NCI-H1694 treated with DMSO at 0.1 percent for 48 hours (cell line): ENCODE measurements at places on chromosomes 1 and 21.

DNA sequence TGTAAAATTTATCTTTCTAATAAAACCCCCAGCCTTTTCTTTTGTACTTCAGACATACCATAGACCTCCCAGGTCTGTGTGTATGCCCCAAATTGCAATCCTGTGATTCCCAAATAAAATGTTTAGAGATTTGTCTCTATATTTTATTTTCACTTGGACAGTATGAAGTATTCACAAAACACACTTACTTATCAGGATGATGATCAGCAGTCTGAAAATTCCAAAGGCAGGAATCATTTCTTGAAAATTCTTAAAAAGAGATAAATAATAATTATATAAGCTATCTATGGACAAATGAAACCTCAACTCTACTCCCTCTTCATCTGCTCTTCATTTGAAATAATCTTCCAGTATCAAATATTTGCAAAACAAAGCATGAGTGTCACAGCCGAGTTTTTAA is 11.6 kb upstream of the GJA9 start:
- DNase-seq = no peak

- no peak for DNase-seq
Observed at GRCh38 chr1:41805771-41806471, 112.8 kb downstream of the HIVEP3 start.

DNA sequence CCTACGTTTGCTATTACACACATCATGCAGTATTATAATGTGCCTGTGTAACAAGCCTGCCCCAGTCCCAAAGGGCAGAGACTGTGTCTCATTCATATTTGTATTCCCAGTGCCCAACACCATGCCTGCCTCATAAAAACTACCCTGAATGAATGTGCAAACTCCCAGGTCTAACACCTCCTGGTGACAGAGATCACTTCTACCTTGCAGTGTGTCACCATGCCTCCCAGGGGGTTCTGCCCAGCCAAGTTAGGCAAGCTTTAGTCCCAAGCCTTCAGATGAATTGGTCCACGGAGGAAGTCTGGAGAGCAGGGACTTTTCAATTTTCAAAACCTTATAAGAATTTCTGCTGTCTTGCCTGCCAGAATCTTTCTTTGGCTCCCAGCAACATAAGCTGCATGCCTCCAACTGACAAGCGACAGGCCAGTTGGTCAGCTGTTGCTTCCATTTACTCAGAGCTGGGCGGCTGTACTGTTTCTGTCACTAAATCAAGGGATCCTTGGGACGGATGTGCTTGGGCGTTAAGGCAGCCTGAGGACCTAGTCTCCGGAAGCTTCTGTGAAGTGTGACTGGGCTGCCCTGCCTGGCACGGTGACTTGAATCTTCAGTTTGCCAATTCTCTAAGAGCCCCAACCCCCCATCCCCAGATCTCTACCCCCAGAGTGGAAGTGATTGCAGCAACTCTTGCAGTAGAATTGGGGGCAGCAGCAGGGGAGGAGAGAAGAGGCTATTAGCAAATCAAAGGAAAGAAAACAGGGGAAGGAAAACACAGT is 1.2 kb downstream of the RXRG start:
- DNase-seq = no peak

GRCh38 chr1:169696273-169697100 is 14.9 kb downstream of the SELL start:
- no peak for DNase-seq

GRCh38 chr1:13224480-13225060 is 1.4 kb downstream of the PRAMEF18 start:
- no peak for DNase-seq

GRCh38 chr21:36076878-36077655 is 7.2 kb downstream of the CBR1 start:
- no peak for DNase-seq

DNA sequence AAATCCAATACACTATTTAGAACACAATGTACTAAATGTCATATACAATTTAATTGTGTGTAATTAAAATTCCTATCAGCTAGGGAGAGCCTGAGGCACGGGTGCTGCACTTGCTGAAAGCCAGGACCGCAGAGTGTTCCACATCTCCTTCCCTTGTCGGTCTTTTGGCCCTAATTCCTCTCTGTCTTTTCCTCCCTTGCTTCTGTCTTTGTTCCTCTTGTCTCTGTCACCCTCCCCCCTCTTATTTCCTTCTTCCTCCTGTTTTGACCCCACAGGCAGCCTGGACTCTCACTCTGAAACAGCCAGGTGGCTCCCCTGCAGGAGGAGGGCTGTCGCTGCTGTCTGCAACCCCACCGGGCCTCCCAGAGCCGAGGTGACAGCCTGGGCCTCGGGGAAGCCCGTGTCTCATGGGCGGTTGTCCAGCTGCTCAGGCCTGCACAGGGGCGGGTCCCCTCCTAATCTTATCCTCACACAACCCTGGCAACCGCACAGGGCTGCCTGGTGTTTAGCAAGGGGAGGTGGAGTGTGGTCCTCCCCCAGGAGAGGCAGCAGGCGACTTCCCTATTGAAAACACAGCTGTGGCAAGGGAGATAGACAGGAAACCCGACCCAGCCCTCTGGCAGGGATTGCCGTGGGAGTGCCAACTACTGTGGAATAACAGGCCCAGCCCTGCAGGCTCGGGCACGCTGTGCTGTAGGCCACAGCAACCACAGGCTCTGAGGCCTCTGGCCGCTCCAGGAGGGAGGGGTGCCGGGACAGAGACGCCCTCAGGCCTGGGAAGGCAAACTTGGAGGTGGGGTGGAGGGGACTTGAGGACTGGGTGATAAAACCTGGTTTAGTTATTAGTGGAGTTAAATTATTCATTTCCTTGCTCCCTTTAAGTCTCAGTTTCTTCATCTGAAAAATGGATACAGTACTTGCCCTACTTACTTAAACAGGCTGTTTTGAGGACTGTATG is 68.8 kb upstream of the WDR26 start:
- peak; percentile 97 for DNase-seq
